ENCODE measurements at places on chromosomes 11 and 22.

DNA sequence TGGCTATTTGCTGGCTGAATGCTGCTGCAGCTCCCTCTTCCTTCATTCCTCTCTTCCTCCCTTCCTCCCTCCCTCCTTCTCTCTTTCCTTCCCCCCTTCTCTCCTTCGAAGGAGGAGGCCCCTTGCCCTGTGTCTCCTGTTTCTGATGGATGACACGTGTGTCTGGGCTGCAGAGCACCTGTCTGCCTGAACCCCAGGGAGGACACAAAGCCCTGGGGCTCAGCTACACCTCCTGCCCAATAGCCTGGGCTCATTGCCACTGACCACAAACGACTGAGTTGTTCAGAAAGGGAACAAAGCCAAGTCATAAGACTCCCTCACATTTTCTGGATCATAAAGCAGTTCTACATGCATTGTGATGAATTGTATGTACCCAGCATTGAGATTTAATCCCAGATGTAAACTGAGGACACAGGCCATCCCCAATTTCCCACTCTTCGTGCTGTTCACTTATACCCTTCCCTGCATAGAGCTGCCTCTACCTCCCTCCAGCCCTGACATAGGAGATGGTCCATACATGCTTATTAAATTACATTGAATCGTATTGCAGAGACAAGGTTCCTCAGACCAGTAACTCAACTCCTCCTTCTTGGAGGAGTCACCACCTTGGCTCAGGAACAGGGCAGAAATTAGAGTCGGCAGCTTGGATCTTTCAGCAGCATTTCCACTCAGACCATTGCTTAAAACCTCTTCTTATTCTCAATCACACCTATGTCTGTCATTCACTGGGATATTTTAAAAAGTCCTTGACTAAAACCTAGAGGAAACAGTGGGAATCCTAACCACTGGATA, 1.2 kb downstream of the CSRP3 start:
- DNase-seq = peak; percentile 32
- no peak overlapping the region for H3K27ac ChIP-seq
- no peak overlapping the region for H3K4me3 ChIP-seq
- H3K36me3 ChIP-seq = peaks cover 4% of the 10 kb centered on the region
- H3K4me1 ChIP-seq = peaks cover 18% of the 10 kb centered on the region
- peaks cover 11% of the 10 kb centered on the region for H3K27me3 ChIP-seq

- H3K4me1 ChIP-seq = peaks cover 35% of the 10 kb centered on the region
- no peak for DNase-seq
- H3K4me3 ChIP-seq = no peak overlapping the region
- no peaks in the 10 kb centered on the region for H3K36me3 ChIP-seq
- H3K27me3 ChIP-seq = no peaks in the 10 kb centered on the region
Measured at GRCh38 chr11:85893395-85893794, 38.2 kb downstream of the CCDC83 start.

GRCh38 chr11:48007677-48008076, 27.3 kb downstream of the PTPRJ start:
- no peak overlapping the region for H3K4me3 ChIP-seq
- H3K4me1 ChIP-seq = peaks cover 44% of the 10 kb centered on the region
- H3K27me3 ChIP-seq = no peaks in the 10 kb centered on the region
- no peak for DNase-seq
- no peak overlapping the region for H3K27ac ChIP-seq

GRCh38 chr22:29374401-29374800, 14.0 kb downstream of the AP1B1 start:
- H3K27ac ChIP-seq = no peak overlapping the region
- H3K27me3 ChIP-seq = no peaks in the 10 kb centered on the region
- peaks cover 39% of the 10 kb centered on the region for H3K36me3 ChIP-seq
- H3K4me3 ChIP-seq = no peak overlapping the region

DNA sequence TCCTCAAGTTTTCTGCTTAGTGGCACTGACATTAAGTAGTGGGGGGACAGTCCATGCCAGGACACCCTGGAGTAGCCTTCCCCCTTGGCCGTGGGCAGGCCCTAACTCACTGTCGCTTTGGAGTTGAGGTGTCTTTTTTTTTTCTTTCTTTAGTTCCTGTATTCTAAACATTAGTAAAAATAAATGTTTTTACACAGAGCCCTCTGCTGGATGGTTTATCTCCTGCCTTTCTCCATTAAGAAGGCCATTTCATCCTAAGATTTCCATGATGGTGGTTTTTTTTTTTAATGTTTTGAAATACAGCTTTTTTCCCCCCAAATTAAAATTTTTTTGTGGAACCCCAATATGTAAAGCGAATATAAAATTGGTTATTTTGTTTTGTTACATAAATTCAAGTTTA, 1.8 kb upstream of the TIGD3 start:
- H3K4me1 ChIP-seq = peaks cover 12% of the 10 kb centered on the region
- H3K4me3 ChIP-seq = no peak overlapping the region
- peaks cover 47% of the 10 kb centered on the region for H3K36me3 ChIP-seq

DNA sequence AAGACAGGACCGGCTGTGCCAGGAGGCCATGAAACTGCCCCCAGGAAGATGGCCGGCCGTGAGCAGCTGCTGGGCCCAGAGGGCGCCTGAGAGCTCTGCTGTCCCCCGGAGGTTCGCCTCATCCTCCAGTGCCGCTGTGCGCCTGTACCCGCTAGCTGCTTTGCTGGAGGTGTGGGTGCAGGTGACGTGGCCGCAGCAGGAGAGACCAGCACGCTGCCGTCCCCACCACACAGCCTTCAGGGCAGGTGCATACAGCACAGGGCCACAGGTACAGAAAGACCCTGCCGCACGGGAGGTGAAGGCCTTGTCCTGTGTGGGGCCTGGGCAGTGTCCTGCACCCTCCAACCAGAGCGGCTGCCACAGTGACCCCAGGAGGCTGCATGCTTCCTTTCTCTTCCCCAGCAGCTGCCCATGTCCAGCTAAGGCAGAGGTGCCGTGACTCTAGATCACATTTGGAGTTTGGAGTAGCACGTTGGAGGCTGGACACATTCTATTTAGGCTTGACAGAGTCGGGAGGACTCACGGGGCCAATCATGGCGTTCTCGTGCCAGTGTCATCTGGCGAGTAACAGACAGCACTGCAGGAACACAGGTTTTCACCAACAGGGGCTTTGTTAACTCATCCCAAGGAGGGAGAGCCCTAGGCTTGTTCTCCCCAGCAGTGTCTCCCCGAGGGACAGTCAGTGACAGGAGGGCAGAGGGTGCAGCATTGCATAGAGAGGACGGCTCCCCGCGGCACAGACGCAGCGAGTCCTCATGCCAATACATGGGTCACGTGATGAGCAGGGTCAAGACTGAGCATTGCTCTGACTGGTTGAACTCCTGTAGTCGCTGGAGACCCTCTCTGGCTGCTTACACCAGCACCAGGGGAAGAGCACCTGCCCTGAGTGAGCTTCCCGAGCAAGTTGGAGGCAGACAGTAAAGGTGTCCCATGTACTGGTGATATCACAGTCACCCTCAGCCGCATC, 18.7 kb upstream of the PANX2 start:
- DNase-seq = no peak
- no peak overlapping the region for H3K27ac ChIP-seq
- peaks cover 15% of the 10 kb centered on the region for H3K27me3 ChIP-seq
- peaks cover 11% of the 10 kb centered on the region for H3K4me1 ChIP-seq

DNA sequence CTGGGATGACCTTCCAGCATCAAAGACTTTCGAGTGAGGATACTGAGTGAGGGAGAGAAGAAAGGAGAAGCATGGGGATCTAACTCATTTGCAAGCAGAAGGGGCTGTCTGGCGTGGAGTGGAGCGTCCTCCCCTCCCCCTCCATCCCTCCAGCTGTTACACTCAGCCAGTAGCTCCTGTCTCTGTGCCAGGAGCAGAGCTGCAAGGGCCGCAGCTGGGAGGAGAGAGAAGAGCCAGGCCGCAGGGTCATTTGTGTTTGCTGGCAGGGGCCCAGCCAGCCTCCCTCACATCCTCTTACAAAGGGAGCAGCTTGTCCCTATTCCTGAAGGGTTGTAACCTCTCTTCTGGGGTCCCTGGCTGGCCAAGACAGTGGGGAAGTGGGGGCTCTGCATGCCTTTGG, 57.9 kb downstream of the NECTIN1 start:
- H3K27ac ChIP-seq = no peak overlapping the region
- H3K27me3 ChIP-seq = no peaks in the 10 kb centered on the region
- peaks cover 6% of the 10 kb centered on the region for H3K4me1 ChIP-seq
- DNase-seq = no peak
- H3K36me3 ChIP-seq = no peaks in the 10 kb centered on the region

GRCh38 chr11:73875380-73875779, 1.3 kb downstream of the COA4 start:
- peaks cover 21% of the 10 kb centered on the region for H3K4me1 ChIP-seq
- peak overlapping the region; percentile 93 for H3K27ac ChIP-seq
- H3K27me3 ChIP-seq = no peaks in the 10 kb centered on the region
- peak overlapping the region; percentile 92 for H3K4me3 ChIP-seq
- H3K36me3 ChIP-seq = peaks cover 50% of the 10 kb centered on the region

DNA sequence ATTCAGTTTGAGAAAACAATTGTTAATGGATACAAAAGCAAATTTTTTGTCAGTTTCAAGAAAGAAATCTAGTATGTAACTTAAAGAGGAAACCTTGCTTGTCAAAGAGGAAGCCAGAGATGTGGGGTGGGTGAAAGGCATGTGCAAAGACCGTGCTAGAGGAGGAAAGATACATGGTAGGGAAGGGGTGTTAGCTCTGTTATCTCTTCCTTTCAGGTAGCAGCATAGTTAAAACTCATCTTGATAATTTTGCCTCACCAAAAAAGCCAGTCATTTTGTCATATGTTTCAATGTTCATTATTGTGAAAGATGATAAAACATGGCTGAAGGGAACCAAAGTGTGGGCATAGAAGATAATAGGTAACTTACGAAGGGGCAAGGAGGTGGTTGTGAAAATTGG, 2.6 kb upstream of the MS4A2 start:
- no peak overlapping the region for H3K4me3 ChIP-seq
- H3K36me3 ChIP-seq = no peaks in the 10 kb centered on the region
- H3K27ac ChIP-seq = no peak overlapping the region
- no peak for DNase-seq
- H3K27me3 ChIP-seq = no peaks in the 10 kb centered on the region
- no peaks in the 10 kb centered on the region for H3K4me1 ChIP-seq

GRCh38 chr11:116835042-116835772, 2.2 kb downstream of the APOA1 start:
- no peak overlapping the region for H3K27ac ChIP-seq
- no peaks in the 10 kb centered on the region for H3K36me3 ChIP-seq
- peaks cover 14% of the 10 kb centered on the region for H3K27me3 ChIP-seq
